ENCODE measurements at places on chromosomes 12 and 14.

DNA sequence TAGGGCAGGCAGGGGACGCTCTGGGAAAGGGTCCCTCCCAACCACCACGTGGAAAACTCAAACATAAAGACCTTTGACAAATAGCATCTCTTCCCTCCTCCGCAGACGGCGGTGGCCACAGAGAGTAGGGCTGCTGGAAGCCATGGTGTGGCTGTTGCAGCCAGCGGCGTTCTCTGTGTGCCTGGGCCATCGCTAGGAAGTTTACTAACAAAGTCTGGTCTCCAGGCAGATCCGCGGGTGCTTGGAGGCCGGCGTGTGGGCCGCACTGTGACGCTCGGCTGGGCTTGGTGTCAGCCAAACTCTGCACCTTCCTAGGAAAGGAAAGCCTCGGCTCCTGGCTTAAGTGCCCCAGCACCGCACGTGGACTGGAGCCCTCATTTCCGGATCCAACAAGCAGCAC, 65.6 kb downstream of the CCDC88C start:
- DNase-seq, result no peak

DNA sequence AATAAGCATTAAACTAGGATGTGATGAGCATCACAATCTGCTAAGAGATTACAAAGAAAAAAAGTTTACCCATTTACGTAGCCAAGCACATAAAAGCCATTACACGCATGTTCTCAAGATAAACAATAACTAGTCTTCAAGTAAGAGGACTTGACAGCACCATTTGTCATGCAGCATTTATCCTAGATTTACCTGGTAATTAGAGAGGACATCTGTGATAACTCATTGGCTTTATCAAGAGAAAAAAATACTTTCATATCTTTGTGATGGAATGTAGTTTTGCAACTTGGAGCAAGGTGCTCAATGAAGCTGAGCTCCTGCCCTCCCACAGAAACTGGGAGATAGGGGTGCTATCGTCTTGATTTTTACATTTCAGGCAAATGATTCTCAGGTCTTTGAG, 1023.7 kb downstream of the FSCB start:
- DNase-seq, result no peak

- DNase-seq, result no peak
These were observed 312.5 kb downstream of the GRIN2B start for GRCh38 chr12:13668880-13669279.

DNA sequence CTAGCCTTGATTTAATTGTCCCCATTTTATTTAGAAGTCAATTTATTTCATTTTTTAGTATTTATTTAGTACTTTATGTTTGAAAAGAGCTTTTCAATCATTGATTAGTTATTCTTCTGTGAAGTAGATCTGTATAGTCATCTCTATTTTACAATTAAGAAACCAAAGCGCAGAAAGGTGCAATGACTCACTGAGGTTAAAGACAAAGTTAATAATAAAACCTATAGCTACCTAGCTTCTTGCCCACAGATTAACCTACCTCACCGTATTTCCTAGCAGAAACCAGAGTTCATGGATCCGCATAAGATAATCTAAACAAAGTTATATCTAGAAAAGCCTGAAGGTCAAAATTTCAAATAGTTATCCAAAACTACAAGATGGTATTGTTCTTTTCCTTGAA, 176.4 kb downstream of the GRIN2B start:
- DNase-seq, result no peak

DNA sequence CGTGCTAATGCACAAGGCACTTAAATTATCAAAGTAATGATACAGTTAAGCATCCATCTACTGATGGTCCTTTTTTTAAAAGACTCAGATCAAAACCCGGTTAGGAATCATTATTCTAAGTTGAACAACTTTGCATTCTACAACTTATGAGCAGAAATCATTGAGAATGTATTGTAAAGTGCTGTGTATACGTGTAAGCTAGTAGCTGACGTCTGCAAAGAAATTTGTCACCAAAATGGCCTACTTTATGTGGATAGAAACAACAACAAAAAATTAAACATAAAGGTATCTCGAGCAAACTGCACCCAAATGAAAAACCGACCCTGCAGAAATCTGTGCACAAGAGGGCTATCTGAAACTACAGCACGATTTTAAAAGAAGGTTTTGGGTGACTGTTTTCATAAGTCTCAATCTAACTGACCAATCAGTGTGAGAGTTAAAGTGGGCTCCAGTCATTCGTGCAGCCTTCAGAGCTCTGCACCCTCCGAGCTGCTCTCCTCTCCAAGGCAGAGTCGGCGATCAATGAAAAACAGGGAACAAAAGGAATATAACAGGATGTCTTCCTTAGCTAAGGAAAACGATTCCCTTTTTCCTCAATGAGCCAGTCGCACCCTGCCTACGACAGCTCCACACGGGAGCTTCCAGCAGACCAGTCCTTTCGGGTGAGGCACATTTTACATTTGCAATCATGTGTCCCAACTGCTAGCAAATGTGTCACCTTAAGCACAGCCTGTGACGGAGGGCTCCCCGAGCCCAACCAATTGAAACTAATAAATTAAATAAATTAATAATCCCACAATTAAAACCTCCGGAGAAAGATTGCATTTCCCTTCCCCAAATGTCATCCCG, 200.7 kb upstream of the FOXN3 start:
- peak; percentile 12 for DNase-seq

DNA sequence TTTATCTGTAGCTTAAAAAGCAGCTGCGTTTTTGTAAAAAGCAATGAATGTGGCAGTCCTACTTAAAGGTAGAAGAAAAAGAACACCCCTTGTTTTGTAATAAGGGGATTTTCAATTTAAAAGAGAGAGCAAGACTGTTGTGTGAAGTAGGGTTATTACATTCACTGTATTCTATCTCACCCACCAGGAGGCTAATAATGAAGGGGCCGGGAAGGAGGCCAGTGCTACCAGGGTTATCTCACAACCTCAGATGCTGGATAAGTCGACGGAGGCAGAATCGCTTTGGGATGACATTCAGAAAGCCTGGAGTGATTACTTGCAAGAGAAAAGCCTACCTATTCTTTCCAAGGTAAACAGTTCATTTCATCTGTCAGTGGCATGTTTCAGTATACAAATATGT, 97.7 kb downstream of the RMST start:
- no peak for DNase-seq

DNA sequence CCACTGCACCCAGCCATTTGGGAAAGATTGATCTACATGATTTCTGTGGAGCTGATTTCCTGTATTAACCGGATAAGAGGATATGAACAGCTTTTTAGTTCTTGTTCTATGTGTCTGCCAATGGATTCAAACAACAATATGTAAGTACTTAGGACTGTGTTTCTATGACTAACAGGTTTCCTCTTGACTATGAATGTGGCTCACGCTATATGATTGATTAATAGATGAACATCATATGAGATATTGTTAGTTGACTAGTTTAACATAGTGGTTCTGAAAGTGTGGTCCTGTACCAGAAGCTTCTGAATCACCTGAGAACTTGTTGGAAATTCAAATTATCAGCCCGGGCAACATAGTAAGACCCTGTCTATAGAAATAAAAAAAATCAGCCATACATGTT, 12.8 kb upstream of the CSRP2 start:
- no peak for DNase-seq

DNA sequence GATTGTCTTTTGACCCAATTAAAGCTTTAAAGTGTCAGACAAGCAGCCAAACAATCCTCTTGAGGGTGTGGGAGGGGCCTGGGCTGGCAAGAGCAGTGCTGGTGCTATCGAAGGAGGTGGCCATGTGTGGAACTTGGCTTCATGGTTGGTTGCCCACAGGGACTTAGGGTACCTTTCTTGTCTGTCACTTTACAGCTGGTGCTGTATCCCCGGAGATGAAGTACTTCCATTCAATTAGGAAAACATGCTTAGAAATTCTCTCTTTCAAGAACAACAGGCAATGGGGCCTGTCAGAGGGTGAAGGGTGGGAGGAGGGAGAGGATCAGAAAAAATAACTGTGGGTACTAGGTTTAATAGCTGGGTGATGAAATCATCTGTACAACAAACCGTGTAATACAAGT, 86.5 kb downstream of the DAAM1 start:
- DNase-seq, result no peak

DNA sequence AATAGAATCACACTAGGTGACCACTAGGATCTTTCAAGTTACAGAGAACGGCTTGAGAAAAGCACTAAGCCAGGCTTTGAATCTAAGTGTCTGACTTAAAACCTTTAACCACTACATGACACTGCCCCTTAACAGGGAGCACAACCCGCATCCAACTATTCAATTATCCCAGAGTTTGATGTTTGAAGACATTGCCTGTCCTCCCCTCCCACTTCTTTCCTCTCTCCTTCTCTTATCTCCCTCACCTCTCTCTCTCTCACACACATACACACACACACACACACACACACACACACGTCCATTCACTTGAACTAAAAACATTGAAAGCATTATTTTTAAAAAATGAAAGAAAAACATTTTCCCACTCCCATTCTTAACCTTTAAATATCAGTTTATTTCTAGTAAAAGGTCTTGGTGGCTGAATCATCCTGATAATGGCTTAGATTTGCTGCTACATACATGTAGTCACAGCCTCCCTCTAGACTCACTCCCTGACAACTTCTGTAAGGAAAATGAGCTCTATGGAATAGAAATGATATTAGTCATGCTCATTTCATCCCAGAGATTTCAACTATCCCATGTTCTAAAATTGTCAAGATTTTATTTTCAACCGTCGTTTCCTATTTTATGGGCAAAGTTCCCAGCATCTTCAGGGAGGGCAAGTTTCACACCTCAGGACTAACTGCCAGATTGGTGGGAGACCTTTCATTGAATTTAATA, 53.5 kb upstream of the RAP1B start:
- DNase-seq, result no peak

GRCh38 chr12:59780605-59781135, 184.8 kb downstream of the SLC16A7 start:
- DNase-seq, result peak; percentile 7

GRCh38 chr12:131511803-131512561, 198.9 kb upstream of the SFSWAP start:
- DNase-seq, result no peak

DNA sequence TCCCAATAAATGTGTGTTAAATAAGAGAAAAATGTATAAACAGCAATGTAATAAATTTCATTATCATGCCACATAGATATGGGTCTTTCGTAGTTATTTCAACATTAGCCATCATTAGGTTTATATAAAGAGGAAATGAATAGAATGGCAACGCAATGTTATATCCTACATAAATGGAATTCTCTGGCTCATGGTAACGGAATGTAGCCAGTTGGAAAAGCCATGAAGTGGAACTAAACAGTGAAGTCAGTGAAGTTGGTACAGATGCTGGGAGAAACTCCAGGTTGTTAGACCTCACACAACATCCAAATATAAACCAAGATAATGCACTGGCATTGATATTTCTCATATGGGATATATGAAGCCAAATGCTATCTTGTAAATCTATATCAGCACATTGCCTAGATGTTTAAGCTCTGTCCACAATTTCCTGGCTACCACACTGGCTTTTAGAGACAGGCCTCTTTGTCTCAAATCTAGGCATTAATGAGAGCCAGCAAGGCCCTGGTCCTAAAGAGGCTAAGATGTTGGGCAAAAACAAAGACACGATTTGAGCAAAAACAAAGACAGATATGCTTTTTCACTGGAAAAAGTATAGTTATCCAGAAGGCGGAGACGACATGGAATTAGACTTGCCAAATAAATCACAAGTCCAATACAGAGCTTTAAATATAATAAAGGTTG, 861.0 kb downstream of the RPS29 start:
- no peak for DNase-seq

- no peak for DNase-seq
These were observed 373.7 kb downstream of the CCDC91 start for GRCh38 chr12:28563936-28564335.

DNA sequence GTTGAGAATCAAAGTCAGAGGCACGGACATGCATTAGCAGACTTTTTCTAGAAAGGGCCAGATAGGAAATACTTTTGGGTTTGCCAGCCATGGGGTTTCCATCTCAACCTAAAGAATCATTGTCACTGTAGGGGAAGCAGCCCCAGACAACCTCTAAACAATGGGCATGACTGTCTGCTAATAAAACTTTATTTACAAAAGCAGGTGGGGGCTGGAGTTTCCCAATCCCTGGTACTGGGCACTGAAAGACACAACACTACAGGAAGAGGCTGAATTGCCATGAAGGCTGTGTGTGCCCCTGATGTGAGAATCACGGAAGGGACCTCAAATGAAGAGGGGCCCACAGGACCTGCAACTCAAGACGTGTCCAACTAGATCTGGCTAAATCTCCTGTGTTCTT, 62.0 kb upstream of the GPR68 start:
- no peak for DNase-seq

- DNase-seq, result no peak
These were observed 169.6 kb downstream of the EGLN3 start for GRCh38 chr14:33781236-33781635.

- DNase-seq, result no peak
These were observed 1.6 kb upstream of the LTBR start for GRCh38 chr12:6382371-6382770.

- no peak for DNase-seq
These were observed 315.5 kb downstream of the RMST start for GRCh38 chr12:97778111-97778510.

GRCh38 chr12:126762150-126762549, 1504.8 kb upstream of the TMEM132C start:
- no peak for DNase-seq

GRCh38 chr14:38517426-38517825, 261.5 kb upstream of the CLEC14A start:
- DNase-seq, result no peak

- DNase-seq, result no peak
These were observed 31.7 kb upstream of the STRN3 start for GRCh38 chr14:31057701-31058364.

DNA sequence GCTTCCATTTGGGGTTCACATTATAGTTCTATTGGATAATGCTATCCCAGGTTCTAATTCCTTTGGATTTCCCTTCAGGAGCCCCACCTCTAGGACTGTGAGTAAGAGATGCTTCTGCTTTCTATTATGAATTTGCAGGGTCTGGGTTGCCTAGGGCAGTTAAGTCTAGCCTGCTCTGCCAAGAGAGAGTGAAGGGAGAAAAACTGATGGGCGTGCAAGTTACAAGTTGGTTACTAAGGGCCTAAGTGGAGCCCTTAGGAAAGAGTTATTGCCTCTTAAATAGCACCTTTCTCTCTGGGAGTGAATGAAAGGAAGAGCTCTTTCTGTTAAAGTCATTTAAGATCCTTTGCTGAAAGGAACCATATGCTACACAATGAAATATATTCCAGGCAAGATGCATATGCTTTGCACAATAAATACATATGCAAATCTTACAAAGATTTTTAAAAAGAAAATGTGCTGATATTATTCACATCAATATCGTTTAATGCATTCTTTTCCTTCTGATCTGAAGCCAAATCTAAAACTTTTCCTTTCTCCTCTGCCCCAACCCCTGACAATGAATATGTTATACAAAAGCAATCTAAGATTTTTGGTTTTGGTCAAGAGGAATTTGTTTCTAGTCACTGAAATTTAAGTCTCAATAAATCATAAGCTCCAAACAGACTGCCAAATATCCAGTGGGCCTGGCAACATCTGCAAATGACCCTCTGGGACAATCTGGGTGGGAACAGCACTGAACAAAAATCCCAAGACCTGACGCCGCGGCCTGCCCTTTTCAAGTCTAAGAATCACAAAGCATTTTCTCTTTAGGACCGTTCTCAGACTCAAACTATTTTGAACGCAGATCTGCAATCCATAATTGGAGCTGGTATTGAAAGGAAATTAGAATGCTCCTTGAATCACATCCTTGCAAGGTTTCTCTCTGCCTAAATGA, 586.7 kb downstream of the ETNK1 start:
- DNase-seq, result no peak

GRCh38 chr14:34043627-34044372, 92.9 kb upstream of the EGLN3 start:
- DNase-seq, result peak; percentile 99

GRCh38 chr12:132456944-132457495, 32.9 kb upstream of the FBRSL1 start:
- DNase-seq, result no peak

- DNase-seq, result no peak
These were observed 13.2 kb upstream of the INF2 start for GRCh38 chr14:104676130-104676693.

Measured in HepG2 (cell line).